Type B pancreatic cell (in vitro differentiated cells): ENCODE measurements at places on chromosomes 11 and 22.

- peaks cover 3% of the 10 kb centered on the region for H3K36me3 ChIP-seq
- H3K4me1 ChIP-seq = peaks cover 16% of the 10 kb centered on the region
- DNase-seq = no peak
- H3K4me3 ChIP-seq = peak overlapping the region; percentile 91
- peak overlapping the region; percentile 79 for H3K27ac ChIP-seq
Observed at GRCh38 chr22:37518509-37519267, 527 bp downstream of the CARD10 start.

GRCh38 chr22:49962751-49963646 is 2.4 kb downstream of the PIM3 start:
- H3K27ac ChIP-seq = peak overlapping the region; percentile 70
- H3K4me1 ChIP-seq = peaks cover 2% of the 10 kb centered on the region
- H3K36me3 ChIP-seq = peaks cover 5% of the 10 kb centered on the region
- no peak for DNase-seq

DNA sequence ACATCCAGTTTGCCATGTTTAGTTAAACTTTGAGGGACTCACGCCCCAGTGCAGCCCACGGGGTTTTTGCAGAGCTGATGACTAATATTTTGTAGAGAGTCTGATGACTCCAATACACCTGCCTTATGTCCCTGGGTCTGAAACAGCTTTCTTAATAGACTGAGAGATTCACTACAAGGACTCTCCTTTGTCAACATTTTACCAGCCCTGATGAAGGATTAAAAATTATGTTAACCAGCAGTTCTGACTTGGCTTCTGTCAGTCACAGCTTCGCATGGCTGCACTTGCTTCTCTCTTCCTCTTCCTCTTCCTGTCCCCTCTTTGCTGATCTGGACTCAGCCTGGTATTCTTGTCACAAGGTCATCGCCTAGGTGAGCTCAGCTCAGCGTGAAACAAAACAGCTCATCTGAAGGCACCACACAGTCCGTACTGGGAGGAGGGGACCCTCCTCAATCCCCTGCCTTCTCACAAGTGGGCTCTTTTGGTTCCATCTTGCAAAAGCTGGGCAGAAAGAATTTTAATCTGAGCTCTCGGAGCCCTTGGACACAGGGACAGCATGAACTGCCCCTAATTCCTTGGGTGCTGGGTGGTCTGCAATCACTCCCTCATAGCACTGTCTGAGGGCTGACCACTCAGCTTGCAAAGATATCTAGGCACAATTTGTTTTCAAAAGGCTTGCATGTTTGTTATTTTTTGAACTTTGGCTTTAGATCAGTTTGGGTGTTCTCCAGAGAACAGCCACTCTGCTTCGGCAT is 38.1 kb upstream of the POU2AF1 start:
- H3K36me3 ChIP-seq = no peaks in the 10 kb centered on the region
- H3K4me3 ChIP-seq = no peak overlapping the region
- DNase-seq = no peak

- peaks cover 3% of the 10 kb centered on the region for H3K36me3 ChIP-seq
- peaks cover 3% of the 10 kb centered on the region for H3K27me3 ChIP-seq
- DNase-seq = no peak
- H3K4me1 ChIP-seq = no peaks in the 10 kb centered on the region
- no peak overlapping the region for H3K4me3 ChIP-seq
Observed at GRCh38 chr11:14942745-14943144, 29.4 kb downstream of the CALCA start.
